CD14-positive monocyte (primary cell): ENCODE measurements at places on chromosomes 3 and 15.

DNA sequence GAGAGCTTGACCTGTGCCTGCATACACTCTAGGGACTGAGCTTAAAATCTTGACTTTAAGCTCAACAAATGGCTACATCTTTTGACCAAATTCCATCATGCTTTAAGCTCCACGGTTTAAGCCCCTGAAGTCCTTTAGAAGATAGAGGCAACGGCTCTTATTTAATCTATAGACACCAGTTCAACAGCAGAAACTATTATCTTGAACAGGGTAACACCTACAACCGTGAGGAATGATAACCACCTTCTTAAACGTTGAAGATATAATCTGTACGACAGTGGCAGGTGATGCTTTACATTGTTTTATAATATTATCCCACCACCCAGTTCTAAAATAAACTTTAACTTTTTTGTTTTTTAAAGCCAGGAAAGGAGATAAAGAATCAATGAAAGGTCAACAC is 1007.8 kb downstream of the FHIT start:
- DNase-seq, result no peak

DNA sequence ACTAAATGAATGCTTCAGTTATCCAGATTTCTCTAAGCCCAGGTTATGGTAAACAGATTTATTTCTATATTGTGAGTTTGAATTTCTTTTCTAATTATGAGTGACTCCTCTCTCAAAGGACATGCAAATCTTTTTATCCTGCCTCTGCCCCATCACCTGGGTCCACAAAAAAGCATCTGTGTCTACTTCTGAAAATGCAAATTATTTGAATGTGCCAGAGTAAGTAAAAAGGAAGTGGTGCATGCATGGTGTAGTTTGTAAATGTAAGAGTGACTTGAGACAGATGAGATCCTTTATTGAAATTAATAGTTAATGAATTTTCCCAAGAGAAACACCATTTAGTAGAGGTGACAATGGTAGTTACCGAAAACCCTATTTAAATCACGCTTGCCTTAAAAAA is 26.9 kb downstream of the MCTP2 start:
- DNase-seq, result no peak

DNA sequence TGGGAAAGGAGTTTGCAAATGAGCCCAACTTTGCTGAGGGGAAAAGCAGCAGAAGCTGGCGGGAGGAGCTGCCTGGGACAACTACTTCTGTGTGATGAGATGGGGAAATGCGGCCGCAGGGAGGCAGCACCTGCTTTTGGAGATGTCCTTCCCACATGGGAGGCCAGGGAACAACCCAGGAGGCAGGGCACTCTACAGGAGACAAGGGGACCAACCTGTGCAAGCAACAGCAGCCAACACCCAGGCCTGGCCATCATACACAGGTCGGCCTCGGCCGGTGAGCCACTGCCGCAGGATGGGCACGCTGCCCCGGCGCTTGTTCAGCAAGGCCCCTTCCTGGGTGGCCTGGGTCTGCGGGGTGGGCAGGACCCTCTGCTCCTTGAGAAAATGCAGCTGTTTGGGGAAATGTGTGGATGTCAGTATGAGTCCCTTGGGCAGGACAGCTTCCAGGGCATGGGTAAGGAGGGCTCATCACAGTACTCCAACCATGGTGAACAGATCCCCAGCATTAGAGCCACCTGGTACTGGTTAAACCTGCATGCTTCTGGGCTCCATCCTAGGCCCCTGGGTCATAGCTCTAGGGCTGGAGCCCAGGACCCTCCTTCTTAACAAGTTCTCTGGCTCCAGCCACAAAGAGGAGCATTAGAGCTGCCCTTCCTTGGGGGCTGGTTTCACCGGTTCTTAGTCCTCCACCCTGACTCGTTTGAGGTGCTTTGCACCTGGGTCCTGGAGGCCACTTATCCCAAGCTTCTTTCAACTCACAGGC is 11.6 kb downstream of the EPB42 start:
- no peak for DNase-seq

DNA sequence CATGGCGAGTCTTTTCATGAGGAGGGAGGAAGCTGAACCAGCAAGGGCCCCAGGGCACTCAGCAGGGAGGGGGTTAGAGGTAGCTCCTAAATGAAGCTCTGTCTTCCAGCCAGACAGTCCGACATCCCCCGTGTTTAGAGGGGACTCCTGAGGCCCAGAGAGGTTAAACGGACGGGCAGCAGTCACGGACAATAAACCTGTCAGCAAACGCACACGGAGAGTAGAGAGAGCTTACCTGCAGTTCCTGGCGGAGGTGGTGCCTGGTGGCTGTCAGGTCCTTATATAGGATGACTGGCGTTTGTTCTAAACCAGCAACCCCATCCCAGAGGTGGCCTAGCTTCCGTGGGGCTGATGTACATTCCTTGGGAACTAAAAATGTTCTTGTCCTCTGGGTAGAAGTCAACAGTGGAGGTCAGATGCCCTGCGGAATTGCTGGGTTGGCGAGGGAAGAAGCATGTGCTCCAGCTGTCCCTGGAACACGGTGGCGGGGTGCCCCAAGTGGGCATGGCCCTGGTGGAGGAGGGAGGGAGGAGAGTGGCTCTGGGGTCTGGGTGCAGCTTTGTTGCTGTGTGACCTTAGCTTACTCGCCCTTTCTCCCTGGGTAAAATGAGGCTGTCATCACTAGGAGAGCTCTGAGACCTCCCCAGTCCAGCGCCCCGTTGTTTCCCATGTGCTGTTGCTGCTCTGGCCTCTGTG is 2.1 kb downstream of the GHRL start:
- DNase-seq, result no peak

- no peak for DNase-seq
These were observed 25.9 kb upstream of the SMAD3 start for GRCh38 chr15:67039384-67040075.

- no peak for DNase-seq
These were observed 44.6 kb downstream of the ZBTB38 start for GRCh38 chr3:141412936-141413354.

- no peak for DNase-seq
These were observed 46.0 kb upstream of the SLC6A1 start for GRCh38 chr3:10946526-10946925.

DNA sequence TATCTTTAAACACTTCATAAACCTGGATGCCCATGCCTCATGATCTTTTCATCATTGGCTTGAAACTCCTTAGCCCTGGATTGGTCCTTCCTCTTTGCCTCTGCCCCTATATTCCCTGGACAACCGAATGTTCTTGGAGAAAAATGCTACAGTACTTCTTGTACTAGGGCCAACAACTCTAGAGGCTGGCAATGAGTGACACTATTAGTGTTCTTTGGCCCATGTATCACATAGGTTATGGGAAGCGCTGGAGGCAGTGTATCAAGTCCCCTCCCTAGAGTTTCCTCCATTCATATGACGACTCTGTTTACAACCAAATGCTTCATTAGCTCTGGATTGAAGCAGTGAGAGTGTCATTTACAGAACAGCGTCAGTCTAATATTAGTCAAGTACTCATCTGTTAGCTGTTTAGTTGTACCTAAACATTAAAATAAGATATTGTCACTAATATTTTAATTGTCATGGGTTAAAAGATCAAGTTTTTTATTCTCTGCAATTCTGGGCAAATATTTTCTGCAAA is 66.4 kb upstream of the MYO5C start:
- no peak for DNase-seq

GRCh38 chr3:111874177-111874820 is 15.2 kb downstream of the PHLDB2 start:
- no peak for DNase-seq

DNA sequence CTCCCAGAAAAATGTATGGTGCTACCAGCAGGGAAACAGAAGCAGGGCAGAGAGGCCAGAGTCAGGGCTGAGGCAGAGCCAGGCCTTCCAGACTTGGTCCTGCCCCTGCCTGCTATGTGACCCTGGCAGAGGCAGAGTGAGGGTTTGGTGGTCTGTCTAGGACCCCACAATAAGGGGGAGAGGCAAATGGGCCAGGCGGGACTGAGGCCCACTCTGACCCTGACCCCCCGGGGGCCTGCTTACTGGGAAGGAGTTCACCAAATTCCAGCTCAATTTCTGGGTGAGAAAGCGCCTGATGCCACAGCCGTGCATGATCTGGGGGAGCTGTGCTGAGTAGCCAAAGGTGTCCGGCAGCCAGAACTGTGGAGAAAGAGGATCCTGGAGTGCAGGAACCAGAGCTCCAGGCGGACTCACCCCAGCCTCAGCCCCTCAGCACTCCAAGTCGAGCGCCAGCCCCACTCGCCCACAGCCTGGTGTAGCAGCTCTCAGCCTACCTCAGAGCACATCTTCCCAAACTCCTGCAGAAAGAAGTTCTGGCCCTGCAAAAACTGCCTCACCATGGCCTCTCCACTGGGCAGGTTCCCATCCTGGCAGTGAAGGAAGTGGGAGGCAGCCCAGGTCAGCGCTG is 6.9 kb downstream of the MAN2C1 start:
- no peak for DNase-seq

DNA sequence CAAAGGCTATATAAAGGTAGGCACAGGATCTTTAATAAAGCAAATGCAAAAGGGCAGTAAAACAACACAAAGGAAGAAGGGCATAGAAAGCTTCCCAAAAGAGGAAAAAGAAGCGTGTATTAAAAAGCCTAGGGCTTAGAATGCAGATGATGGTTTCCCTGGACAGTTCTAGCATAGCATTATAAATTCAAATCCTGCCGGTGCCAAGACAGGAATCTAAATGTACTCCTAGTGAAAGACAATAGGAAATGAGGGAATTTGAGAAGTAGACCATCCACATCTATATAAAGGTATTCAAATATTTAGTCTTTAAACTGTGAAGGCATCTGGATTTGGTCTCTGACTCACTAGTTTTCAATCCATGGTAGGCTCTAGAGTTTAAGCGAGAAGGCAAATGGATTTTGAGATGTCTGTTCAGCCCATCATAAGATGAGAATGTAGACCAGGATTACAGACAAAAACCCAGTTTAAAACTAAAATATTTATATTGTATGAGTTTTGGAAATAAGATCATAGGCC is 431.8 kb downstream of the TBL1XR1 start:
- DNase-seq, result no peak

- no peak for DNase-seq
These were observed 35.5 kb downstream of the IGF1R start for GRCh38 chr15:98683831-98684230.

GRCh38 chr3:9716801-9717555 is 13.3 kb downstream of the CPNE9 start:
- peak; percentile 62 for DNase-seq

GRCh38 chr3:98979296-98979695 is 77.8 kb upstream of the DCBLD2 start:
- no peak for DNase-seq

- DNase-seq, result no peak
These were observed 44.9 kb downstream of the ATP1B3 start for GRCh38 chr3:141921316-141921715.

- no peak for DNase-seq
These were observed 53.5 kb downstream of the SUCNR1 start for GRCh38 chr3:151926956-151927355.

DNA sequence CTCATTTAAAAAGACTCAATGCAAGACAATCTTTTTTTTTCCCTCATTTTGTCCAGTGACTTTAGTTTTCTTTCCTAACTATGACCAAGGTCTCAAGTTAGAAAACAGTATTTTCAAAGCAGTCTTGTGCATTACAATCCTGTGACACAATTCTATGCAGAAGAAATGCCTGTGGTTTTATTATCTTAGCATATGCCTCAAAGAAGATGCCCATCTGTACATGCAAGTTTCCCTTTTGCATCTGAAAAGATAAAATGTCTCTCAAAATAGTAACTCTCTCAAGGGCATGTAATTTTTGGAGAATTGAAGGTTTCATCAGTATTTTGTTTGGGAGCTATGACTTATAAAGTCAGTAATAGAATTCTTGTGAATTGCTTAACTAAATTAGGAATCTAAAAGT is 292.0 kb upstream of the SUCLG2 start:
- no peak for DNase-seq

DNA sequence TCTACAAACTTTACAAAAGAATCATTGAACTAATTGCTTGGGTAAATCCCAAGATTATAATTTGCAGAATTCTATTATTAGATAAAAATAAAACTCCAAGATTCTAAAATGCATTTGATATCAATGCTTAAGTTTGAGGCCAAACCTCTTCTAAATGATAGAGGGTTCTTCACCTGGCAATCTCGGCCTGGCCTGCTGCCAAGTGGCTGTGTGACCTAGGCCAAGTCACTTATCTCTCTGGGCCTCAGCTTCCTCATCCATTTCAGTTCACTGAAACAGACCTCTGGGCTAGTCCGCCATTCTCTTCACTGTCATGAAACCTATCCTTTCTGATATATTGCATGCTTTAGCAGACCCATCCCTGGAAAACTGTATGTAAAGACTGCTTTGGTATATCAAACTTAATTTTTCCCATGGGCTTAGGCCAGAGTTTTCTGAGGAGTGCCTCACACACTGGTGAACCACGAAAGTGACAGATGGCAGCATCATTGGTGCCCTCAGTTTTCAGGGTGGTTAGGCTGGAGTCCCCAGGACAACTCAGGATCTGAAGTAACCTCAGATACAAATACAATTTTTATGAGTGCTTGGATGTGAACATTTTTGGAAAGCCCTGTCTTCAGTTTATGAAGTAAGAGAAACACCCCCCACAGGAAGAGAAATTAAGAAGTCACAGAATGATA is 21.8 kb downstream of the NUDT16 start:
- DNase-seq, result no peak

DNA sequence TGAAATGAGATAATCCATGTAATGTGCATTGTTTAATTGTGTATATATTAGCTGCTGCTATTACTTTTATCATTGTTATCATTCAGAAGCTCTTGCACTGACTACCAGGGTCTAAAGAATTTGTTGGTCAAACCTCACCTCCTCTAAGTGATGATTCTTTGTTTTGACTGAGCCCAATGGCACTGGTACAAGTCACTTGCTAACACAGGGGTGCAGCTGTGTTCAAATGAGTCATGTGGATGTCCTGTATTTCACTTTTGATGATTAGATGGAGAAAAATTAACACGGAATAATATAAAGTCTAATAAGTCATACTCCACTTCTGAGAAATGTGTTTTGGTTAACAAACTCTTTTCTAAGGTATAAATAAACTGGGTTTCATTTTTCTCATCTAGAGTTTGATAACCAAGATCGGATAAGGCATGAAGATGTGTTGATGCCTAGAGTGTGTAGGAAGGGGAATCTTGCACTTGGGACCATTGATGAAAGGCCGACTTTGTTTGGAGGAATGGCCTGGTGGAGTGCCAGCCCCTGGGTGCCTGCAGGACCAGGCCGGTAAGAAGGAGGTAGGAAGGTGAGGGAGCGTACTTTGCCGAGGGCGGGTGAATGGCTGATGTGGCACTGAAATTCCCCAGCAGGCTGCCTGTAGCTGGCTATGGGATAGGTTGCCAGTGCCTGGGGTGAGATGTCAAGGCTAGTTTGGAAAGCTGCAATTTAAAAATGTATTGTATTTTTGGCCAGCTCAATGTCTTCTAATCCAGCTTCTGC is 244.7 kb upstream of the ZPLD1 start:
- no peak for DNase-seq

- no peak for DNase-seq
These were observed 7.7 kb downstream of the MAPKAPK3 start for GRCh38 chr3:50624634-50625033.

- no peak for DNase-seq
These were observed at the start of gene DCLK3 for GRCh38 chr3:36763850-36764703. Gene DCLK3, minus strand, starts transcription at chr3:36764553. Its CDS starts 290 bp downstream, at chr3:36764263.

- no peak for DNase-seq
These were observed 234.1 kb upstream of the TRIM42 start for GRCh38 chr3:140443806-140444205.

- DNase-seq, result no peak
These were observed 69.5 kb downstream of the C3orf38 start for GRCh38 chr3:88219138-88219792.
